ENCODE measurements at places on chromosomes 6 and 20.

DNA sequence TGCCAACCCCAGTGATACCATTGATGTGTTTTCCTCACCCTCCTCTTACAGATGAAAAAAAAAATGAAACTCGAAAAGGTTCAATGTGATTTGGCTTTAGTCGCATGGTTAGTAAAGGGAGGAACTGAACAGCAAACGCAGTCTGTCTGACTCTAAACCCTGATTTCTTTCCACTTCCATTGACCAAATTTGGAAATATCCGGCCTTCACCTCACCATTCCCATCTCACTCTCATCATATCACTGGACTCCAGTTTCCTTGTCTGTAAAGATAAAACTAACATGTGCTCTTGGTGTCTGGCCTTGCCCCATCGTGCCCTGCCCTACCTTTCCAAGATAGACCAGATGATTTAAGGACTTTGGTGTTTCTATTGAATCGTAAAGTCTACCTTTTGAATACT, 48.7 kb upstream of the ADGRF1 start:
- no peak for DNase-seq

- DNase-seq, result no peak
Observed at GRCh38 chr6:148173548-148173947, 169.1 kb upstream of the SASH1 start.

GRCh38 chr6:142087950-142088857, 44.5 kb upstream of the GJE1 start:
- DNase-seq, result no peak

- DNase-seq, result no peak
Observed at GRCh38 chr20:40980828-40981310, 47.8 kb upstream of the TOP1 start.

Data from CD4-positive, alpha-beta T cell treated with Interleukin-17A for 1 hour (primary cell).